ENCODE measurements at places on chromosomes 3 and 15.
A peak's percentile ranks its signal among the peaks of the same experiment; 100 is the strongest.

- DNase-seq, result peak; percentile 29
Observed at GRCh38 chr3:17412950-17413530, 329.4 kb downstream of the TBC1D5 start.

DNA sequence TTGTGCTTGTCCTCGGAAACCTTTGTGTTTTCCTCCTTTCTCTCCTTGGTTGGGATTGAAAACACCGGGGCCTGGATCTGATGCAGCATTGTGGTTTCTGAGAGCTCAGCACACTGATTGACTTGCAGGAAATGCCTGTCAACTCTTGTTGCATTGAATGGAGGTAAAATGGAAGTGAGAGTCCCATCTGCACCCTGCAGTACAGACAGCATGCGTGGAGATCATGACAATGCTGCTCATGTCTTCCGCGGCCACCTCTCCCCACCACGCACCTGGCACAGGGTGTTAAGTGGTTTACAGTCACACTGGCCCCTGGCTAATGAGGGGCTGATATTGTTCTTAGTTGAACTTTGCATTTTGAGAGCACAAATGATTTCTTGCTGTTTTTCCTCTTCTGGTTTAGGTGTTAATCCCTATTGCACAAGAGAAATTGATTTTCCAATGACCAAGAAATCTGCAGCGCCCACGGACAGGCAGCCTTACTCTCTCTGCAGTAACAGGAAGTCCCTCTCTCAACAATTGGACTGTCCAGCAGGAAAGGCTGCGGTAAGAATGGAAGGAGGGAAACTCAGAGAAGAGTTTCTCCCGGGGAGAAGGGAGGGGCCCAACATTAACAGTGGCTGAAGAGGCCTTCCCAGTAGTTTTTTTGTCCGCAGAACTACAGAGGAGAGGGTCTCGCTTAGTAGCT lies 58.5 kb downstream of the STARD5 start:
- no peak for DNase-seq

- DNase-seq, result no peak
Observed at GRCh38 chr15:25236143-25236860, 202.5 kb downstream of the UBE3A start.

DNA sequence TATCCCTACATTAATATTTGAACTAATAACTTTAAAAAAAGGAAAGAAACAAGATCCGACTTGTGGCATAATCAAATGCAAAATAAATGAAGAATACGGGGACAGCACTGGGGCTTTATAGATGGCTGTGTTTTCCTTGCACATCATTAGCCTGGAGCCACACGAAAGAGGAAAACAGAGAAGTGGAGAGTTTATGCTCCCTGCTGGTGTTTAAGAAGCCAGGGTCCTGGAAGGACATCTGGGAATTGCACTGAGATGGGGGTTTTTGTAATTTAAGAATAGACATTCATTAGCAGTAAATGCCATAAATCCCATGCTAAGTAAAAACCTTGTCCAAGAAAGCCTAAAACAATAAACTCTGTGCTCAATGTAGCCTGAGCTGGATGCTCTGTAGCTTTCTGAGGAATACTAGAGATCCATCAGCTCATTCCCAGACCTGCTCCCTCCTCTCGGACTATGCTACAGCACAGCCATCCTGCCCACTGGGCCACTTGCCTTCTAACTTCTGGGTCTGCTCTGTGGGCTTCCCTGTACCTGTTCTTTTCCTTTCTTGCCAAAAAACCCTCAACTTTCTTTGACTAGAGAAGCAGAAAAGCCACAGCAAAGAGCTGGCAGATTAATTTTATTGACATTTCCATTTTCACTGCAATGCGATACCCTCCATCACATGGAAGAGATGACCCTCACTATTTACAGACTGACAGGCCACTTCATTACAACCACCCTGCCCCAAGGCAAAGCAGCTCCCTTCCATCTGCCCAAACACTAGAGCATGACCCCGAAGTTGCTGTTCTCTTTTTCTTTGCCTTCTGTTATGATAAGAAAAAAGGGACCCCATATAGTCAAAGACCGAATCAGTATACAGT lies 62.3 kb downstream of the MEIS2 start:
- DNase-seq, result no peak

DNA sequence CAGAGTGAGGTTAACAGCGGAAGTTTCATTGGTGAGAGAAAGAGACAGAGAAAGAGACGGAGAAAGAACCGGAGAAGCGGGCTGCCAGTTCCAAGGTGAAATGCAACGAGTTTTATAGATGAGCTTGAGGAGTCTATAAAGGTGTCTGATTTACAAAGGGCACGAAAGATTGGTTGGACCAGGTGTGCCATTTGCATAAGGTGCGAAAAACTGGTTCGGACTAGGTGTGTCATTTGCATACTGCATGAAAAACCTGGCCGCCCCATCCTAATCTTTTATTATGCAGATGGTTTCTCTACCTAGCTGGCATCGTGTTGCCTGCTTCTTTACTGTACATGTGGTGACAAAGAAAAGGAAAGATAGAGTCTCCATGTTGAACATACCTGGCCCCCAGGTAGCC lies 253.8 kb upstream of the IGF1R start:
- DNase-seq, result no peak

GRCh38 chr3:53219895-53220483 lies 35.8 kb downstream of the TKT start:
- DNase-seq, result peak; percentile 42

DNA sequence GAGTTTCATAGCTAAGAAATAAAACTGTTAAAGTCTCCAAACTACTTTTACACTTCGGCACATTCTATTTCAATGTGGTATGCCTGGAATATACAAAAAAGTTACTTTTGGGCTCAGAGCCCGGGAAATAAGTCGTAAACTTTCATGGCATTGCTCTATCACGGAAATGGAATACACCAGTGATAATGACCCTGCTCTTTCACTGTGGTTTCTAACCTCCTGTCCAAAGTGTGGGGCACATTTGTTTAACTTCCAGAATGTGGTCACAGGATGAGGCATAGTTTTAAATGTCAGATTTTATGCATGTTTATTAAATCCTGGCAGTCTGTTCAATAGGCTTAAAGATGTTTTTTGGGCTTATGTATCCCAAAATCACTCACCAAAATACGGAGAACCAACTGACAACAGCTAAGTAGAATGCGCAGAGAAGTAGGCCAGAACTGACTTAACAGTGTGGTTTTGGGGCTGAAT lies 5.1 kb downstream of the CXCR6 start:
- DNase-seq, result peak; percentile 74

DNA sequence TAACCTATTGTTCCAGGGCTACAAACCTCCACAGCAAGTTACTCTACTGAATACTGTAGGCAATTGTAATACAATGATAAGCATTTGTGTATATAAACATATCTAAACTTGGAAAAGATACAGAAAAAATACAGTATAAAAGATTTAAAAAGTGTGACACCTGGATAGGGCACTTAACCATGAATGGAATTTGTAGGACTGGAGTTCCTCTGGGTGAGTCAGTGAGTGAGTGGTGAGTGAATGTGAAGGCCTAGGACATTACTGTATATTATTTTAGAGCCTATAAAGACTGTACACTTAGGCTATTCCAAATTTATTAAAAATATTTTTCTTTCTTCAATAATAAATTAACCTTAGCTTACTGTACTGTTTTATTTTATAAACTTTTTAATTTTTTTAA lies 38.4 kb upstream of the SLC25A36 start:
- no peak for DNase-seq

GRCh38 chr3:47856669-47857068 lies 53.7 kb downstream of the DHX30 start:
- DNase-seq, result no peak

DNA sequence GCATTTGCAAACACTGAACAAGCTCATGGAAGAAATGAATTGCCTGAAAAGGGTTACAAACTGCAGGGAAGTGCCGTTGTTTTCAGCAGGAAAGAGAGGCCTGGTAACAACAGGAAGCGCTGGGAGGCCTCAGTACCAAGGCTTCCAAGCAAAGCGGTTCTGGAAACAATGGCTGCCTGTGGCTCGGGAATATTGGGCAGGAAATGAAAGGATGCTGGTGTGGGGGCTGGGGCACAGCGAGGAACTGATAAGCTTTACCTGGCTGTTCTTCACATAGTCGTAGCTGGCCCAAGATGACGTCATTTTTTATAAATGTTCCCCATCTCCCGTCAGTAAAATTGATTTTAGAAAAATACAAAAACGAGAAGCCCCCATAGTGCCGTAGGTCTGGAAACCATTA lies 55.9 kb downstream of the ARHGAP31 start:
- DNase-seq, result no peak

DNA sequence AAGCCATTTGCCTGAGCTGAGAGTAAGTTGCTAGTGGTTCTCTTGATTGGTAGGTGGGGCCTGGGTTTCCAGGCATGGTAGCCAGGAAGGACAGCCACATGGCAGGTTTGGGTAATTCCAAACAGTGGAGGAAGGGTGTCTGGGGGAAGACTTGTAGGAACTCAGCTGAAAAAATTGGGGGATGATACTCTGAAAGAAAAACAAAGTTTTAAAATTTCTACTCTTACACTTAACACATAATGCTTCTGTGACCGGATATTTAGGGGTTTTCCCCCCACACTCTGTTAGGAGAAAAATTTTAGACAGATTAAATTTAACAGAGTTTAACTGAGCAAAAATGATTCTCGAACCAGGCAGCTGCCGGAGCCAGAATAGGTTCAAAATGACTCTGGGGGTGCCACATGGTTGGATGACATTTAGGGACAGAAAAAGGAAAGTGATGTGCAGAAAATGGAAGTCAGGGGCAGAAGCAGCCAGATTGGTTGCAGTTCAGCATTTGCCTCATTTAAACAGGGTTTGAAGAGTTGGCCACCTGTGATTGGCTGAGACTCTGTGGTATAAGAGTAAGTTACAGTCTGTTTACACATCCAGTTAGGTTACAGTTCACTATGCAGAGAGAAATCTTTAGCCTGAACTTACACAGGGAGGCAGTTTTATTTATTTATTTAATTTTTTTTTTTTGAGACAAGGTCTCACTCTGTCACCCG lies 8.1 kb downstream of the B2M start:
- DNase-seq, result no peak

DNA sequence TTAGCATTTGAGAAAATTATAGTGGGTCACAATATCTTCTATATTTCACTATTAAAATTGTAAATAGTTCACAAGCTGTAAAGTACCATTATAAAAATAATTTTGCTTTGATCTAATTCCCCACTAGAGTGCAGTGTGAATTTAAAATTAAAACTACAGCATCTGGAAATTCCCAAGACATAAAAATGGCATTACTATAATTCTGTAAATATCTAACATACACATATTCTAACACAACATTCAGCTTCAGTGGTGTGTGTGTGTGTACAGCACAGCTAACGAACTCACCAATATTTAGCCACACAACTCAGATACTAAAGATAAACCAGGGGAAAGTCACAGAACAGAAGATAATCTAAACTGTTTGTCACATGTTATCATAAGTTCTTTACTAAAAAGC lies 424.9 kb upstream of the ZNF385D start:
- no peak for DNase-seq

- DNase-seq, result no peak
Observed at GRCh38 chr3:98555025-98555379, 23.2 kb downstream of the GPR15 start.

- peak; percentile 79 for DNase-seq
Observed at GRCh38 chr3:143443851-143444331, 324.3 kb downstream of the CHST2 start.

DNA sequence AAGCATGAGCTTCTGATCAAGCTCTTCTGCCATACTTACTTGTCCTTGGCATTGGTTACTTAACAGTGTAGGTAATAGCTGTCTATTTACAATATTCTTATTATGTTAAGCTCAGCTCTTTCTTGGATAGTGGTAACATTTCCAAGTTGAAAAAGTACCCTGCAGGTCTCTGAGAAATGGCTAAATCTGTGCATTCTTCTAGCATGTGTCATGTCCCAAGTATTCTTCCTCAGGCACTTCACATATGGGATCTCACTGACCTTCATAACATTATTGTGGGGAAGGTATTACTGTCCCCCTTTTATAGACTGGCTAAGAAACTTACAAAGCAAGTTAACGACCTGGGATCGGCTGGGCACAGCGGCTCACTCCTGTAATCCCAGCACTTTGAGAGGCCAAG lies 236.1 kb downstream of the RORA start:
- DNase-seq, result peak; percentile 50

DNA sequence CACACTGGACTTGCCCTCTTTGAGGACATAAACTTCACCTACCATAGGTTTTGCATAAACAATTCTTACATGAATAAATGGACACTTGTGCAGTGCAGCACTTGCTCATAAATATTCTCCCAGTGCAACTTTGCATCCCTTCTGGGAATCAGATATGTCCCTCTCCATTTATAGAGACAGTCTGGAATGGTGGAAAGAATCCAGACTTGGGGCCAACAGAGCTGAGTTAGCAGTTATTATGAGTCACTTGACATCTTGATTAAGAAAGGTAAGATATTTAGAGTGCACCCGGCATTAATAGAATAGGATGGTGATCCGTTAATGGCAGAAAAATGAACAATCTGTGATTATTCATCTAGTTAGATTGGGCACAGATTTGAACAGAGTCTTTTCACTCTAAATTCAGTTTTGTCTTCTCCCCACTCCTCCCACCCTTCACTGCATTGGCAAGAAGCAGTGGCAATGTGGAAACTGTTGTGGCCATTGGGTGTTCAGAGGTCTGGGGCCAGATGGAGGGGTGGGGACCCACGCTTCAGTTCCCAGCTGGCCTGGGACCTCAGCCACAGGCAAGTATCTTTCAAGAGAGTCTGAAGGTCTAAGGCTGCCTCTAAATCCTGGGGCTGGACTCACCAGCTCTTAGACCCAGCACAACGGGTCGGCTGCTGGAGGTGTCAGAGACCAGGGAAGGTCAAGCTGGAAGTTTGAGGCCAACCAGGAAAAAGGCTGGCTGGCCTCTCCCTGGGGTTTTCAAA lies 58.9 kb upstream of the KY start:
- no peak for DNase-seq

DNA sequence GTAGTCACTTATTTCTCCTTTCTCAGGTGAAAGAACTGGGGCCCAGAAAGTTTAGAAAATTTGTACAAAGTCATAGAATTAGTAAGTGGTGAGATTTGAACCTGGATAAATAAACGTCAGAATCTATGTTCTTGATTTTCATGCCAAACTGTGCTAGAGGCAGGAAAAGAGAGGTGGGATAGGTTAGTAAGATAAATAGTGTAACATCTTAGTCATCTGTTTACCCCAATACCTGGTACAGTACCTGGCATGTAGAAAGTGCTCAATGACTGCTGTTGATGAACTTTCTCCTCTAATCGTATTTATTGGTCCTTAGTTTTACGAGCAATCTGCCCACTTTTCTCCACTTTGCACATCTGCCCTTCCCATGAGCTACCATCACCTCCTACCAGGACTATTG lies 124.9 kb downstream of the MITF start:
- no peak for DNase-seq

- DNase-seq, result no peak
Observed at GRCh38 chr15:87490666-87491065, 765.9 kb downstream of the NTRK3 start.

- DNase-seq, result no peak
Observed at GRCh38 chr15:48505067-48505466, 140.4 kb downstream of the FBN1 start.

- no peak for DNase-seq
Observed at GRCh38 chr3:138786788-138787271, 47.9 kb downstream of the PIK3CB start.

DNA sequence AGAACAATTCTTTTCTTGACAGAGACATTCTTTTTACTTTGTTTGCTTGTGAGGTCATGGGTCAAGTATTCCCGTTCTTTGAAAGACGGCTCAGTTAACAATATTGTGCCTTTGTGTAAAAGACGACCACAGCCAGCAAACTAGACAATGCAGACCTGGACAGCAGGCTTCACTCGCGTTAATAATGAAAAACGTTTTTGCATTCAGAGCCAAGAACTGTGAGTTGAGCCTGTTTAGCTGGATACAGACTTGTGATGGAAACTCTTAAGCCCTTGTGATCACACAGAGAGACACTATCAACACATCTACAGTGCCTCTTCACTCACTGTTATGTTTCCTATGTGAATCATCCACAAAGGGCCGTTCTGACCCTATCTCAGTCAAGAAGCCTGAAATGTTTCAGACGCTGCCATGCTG lies 37.3 kb upstream of the CMTM7 start:
- no peak for DNase-seq

Data from fibroblast of skin of left quadriceps (primary cell).